ENCODE measurements at places on chromosomes 5 and 9. TPM values are rescaled to one million over a fixed set of nuclear protein-coding genes. Genes with fewer than 3 reads are reported as not detected.
A peak's percentile ranks its signal among the peaks of the same experiment; 100 is the strongest.

Gene PITX1
- not detected for total RNA-seq

Gene BBLN
- total RNA-seq: 52.5 TPM

Gene GCNT1
- 1.3 TPM for total RNA-seq

Gene PCDHA9
- not detected for total RNA-seq

Gene SHC3
- total RNA-seq: 0.96 TPM

Gene ZNF618
- 1.9 TPM for total RNA-seq

DNA sequence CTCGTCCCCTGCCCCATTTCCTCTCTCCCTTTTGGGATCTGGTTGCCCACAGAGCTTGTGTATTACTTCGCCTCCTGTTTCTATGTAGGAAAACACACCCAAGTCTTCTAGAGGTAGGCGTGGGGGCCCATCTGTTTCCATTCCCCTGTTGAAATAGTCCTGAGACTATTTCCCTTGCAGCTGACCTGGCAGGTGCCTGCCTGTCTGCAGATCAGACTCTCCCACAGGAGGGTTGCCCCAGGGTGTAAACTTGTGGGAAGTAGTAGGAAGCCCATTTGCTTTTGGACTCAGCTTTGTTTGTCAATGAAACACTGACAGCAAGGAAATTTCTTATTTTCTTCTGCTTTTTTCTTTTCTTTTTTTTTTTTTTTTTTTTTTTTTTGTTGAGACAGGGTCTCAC is 16.3 kb upstream of the GARNL3 start:
- DNase-seq: no peak

DNA sequence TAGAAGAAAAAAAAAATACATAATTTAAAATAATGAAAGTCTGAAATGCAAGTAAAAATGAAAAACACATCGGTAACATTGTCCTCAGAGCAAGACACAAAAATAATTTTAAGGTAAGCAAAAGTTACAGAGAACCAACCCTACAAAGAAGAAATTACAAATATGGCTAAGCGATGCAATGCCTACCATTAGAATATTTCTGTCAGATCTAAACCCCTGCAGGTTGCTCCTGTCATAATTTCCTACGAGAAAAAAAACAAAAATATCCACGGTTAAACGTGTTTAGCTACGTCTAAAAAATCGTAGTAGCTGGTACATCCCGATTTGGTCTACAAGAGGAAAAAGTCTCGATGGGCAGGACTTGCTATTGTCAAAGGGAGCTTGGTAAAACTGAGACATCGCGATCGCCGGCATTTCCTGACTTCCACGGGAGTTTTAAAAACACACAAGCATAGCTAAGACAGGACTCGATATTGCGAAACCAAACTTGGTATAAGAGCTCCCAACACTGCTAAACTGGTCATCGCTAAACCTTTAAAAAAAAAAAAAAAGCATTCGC is 1.1 kb upstream of the ANXA2R start:
- peak; percentile 42 for DNase-seq

DNA sequence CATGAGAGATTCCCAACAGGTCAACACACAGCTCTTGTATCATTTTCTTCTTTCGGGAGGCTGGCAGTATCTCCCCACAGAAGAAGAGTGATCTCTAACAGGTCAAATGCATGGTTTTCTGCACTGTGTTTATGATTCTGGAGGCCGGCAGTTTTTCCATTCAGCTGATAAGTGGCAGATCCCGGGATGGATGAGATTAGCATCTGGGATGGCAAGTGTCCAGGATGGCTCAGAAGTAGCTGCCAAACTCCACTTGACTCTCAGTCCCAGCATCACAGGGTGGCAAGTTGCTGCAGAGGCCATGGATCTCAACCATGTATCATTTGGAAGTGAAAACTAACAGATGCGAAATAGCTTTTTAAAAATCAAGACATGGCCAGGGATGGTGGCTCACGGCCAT is 97.8 kb upstream of the SLC44A1 start:
- no peak for DNase-seq

DNA sequence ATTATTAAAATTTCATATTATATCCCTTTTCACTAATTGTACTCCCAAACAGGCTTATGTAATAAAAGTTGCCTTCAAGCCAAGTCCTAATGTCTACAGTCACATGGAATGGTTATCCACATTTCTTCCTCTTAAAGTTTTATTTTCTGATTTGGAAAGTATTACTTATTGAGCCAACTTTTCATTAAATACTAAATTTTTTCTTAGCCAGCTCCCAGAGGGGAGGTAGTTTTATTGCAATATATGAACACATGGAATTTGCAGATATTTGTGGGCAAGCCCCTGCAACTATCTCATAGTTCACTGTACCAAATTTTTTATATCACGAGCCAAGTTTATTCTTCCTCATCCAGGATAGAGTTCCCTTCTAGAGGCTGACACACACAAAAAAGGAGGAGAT is 332.8 kb upstream of the PTGER4 start:
- DNase-seq: no peak

DNA sequence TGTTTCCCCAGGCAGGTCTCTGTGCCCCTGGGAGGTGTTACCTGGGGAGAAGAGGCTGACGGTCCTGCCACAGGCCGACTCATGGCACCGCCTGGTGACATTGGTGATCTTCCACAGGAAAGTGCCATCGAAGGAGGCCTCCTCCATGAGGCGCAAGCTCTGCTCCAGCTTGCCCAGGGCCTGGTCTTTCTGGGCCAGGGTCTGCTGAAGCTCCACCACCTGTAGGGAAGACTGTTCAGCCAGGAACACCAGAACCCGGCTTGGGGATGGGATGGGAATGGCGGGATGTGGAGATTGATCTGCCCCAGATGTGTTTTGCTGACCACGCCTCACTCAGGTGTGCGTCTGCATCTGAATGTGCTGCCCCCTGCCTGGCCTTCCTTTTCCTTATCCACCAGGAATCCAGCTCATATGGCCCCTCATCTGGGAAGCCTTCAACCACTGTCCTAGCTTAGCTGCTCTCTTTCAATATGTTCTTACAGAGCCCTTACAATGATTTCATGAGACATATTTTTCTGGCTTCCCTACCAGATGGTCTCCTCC is 15.2 kb downstream of the TRAF1 start:
- DNase-seq: no peak

DNA sequence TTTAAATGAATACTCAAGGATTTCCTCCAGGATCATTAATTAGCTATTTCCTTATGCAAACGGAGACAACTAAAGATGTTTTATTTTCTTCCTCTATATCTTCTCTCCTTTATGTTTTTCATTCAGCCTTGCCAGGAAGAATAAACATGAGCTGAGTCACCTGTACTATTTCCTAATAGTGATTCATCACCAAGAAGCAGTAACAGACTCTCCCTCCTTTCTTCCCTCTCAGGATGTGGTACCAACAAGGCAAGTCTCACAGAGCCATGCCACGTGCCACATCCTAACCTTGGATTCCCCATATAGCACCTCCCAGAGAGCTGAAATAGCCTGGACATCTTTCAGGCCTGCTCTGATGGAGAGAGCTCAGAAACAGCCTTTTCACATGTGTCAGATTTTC is 758.6 kb upstream of the DMAC1 start:
- DNase-seq: no peak

- DNase-seq: no peak
Measured at GRCh38 chr5:37833990-37834389, 5.9 kb downstream of the GDNF start.

DNA sequence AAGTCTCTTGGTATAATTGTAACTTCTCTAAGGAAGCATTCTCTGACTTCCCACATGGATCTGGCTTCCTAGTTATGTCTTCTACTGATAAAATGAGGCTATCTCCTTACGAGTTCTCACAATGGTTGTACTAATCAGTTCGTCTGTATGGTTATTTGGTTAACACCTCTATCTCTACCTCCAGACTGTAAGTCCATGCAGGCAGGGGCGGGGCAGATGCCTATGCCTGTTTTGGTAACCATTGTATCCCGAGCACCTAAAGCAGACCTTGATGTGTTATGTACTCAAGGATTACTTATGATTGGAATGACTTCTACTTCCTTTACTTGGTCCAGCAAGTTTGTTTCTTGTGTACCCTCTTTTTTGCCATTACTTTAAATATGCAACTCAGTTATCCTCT is 125.0 kb upstream of the PITX1 start:
- no peak for DNase-seq
